Stimulated activated CD8-positive, alpha-beta memory T cell treated with anti-CD3 and anti-CD28 coated beads, Interleukin-15, amount 100 ng/mL, for 4 hours (primary cell): ENCODE measurements at places on chromosomes 7 and 10.

DNA sequence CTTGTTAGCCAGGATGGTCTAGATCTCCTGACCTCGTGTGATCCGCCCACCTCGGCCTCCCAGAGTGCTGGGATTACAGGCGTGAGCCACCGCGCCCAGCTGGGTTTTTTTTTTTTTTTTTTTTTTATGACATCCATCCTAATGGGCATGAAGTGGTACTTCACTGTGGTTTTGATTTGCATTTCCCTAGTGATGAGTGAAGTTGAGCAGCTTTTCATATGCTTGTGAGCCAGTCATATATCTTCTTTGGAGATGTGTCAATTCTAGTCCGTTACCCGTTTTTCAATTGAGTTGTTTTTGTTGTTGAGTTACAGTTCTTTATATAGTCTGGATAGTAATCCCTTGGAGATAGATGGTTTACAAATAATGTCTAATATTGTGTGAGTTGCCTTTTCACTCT lies 127.7 kb downstream of the SMURF1 start:
- no peak for DNase-seq

- DNase-seq, result no peak
Observed at GRCh38 chr7:139737221-139738100, 40.3 kb downstream of the HIPK2 start.

GRCh38 chr7:133295484-133295883 lies 42.6 kb downstream of the EXOC4 start:
- DNase-seq, result no peak

GRCh38 chr10:75582102-75582501 lies 150.7 kb downstream of the LRMDA start:
- DNase-seq, result no peak

DNA sequence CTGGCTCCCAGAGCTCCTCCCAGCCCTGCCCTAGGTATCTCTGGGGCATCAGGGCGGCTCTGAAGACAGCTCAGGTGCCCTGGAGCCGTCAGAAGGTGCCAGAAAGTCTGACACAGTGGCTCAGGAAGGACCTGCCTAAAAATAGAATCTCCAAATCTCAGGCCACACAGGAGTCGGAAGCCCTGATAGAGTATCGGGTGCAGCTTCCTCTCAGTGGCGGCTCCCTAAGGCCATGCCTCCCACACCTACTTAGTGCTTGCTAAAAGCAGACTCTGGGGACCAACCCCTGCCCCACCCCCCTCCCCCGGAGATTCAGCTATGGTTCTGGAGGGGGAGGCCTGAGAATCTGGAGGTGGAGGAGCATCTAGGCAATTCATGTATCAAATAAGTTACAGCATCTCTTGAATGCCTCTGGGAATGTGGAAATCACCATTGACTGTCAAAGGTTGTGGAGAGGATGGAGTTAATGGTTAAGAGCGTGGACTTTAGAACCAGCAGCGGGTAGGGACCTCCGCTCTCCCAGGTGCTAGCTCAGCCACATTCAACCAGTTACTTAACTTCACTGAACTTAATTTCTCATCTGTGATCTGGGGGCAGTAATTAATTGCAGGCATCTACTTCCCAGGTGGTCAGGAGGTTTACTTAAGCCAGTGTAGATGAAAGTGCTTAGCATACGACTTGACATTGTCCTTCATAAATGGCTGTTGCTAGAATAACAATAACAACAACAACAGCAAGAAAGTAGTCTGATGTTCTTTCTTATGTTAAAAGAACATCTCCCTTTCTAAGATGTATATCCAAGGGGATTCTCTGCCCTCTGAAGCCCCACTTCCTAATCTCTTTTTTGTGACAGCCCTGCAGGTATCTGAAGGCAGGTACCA lies 38.6 kb upstream of the MXI1 start:
- DNase-seq, result no peak

GRCh38 chr10:74027702-74028101 lies 29.8 kb downstream of the VCL start:
- DNase-seq, result no peak

GRCh38 chr7:503575-504111 lies 16.0 kb downstream of the PDGFA start:
- no peak for DNase-seq
